ENCODE measurements at places on chromosomes 7 and 10.

DNA sequence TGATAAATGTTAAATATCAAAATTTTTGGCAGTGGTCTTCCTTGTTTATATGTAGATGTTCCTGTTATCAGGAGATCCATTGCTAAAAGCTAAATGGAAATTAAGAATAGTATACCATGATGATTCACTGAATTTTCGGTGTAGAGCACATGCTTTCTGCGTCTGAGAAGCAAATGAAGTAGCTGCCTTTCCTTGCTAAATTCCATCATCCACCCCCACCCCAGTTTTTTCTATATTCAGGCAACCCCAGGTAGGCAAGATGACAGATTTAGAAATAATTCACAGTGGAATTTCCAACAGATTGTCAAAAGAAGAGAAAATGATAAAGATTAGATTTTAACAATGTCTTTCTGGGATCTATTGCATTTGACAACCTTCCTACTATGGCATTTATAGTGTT is 231.9 kb downstream of the PLXDC2 start:
- DNase-seq = no peak

- no peak for DNase-seq
Observed at GRCh38 chr7:158596309-158596708, 8.7 kb upstream of the PTPRN2 start.

- no peak for DNase-seq
Observed at GRCh38 chr7:128357217-128357613, 4.3 kb downstream of the PRRT4 start.

GRCh38 chr10:128109707-128110106 is 16.5 kb downstream of the MKI67 start:
- no peak for DNase-seq

DNA sequence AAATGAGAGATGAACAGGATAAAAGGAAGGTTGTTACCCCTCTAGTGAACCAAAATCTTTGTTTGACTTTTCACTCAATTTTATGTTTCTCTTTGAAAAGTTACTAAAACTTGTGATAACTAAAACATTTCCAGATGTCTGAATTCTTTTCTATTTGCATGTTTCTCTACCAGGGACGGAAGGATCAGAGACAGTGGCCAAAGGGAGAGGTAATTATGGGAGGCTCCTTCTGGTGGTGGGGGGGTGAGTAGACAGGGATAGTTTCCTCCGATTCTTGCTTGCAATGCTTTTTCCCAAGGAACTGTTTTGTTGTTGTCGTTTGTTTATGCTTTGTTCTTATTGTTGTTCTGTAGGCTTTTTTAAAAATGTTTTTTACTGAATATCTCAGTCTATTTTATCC is 374.8 kb downstream of the INHBA start:
- DNase-seq = no peak

DNA sequence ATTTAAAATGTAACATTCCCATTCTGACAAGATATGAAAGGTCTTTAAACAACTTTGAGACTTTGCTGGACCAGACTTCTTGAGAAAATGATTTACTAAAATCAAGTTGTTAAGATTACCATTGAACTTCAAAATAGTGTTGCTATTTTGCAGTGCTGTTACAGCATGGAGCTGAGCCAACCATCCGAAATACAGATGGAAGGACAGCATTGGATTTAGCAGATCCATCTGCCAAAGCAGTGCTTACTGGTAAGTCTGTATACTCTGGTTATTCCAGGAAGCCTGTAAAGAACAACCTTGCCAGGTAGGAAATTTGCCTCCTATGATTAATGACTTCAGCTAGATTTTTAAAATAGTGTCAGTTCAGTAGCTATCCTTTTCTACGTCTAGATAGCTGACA is 18.8 kb downstream of the TNKS2 start:
- DNase-seq = no peak

DNA sequence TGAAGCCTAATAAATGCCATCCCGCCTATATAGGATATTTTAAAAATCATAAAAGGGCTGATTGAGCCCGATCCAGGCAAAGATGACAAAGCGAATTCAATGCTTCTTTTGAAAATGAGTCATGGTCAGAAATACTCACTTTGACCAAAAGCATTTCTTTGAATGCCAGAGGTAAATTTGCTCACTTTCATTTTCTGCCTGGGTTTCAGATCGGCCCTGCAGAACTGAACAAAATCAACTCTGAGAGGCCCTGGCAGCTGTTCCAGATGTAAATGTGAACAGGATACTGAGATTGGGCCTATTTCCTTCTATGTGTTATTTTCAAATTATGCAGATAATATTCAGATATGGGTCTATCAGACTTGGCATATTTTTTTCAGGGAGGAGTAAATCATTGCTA is 114.8 kb upstream of the ARID5B start:
- no peak for DNase-seq

DNA sequence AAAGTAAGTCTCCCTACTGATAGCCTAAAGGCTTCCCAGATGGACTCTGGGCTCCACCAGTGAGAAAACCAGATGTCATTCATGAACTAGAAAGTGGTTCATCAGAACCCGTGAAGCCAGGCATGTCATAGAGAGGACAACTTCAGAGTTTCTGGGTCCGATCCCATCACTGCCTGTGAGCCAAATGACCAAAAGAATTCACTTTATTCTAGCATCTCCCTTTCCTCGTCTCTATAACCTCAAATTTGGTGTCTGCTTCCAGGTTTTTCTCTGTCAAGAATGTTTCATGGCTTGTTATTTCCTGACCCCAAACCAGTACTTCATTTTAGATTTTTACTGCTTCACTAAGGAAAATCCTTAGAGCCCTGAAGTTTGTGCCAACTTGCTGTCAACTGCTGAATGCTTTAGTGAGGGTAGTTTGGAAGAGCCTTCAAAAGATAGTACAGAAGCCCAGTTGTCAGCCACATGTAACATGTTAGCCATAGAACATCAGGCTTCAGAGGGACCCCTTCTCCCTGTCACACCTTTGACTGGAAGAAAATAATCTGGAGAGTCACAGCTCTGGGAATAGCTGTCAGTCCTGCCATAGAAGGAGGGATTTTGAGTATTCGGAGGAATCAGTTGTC is 34.0 kb downstream of the ITGB8 start:
- no peak for DNase-seq

DNA sequence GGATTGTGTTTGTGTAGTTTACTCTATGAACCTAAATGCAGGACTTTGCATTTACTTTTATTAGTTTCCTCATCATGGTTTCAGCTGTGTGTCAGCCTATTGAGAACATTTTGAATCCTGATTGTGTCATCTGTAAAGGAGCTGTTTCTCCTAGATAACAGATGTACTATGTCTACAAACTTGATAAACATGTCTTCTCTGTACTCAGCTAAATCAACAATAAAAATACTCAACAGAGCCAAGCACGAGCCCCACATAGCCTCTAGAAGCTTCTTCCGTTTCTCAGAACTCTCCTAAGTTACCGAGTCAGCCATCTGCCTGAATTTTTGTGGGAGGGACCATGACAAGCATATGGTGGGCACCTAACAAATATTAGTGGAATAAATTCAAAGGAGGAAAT is 234.7 kb downstream of the SKAP2 start:
- DNase-seq = no peak

DNA sequence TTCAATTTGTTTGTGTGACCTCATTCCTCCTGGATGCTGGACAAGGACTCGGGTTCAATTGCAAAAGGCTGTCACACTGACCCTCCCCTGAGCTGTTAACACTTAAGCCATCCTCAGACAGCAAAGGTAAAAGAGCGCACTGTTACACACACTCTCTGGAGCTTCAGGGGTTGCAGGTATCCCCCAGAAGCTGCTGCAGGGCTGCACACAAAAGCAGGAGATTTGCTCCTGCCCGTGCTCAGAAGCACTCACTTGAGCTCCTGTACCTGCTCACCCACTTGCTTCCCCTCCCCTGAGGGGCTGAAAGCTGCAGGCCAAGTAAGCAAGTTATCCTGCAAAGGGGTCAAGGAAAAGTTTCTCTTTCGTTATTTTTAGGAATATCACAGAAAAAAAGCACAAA is 886.2 kb upstream of the ZWINT start:
- no peak for DNase-seq

DNA sequence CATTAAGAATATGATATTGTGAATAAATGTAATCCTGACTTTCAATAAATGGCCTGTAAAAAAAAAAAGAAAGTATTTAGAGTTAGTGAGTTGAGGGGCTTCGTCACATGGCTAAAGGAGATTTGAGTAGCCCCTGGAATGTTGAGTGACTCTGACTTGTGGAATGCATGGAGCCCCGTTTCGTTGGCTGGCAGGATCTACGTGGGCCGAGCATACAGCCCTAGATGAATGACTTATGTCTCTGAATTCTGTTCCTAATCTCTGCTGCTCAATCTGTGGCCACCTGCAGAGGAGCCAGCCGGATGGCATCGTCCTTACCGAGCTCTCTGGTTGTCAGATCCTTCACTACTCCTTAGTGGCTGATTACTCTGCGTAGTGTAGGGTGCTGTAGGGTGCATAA is 155.7 kb downstream of the MGMT start:
- no peak for DNase-seq

DNA sequence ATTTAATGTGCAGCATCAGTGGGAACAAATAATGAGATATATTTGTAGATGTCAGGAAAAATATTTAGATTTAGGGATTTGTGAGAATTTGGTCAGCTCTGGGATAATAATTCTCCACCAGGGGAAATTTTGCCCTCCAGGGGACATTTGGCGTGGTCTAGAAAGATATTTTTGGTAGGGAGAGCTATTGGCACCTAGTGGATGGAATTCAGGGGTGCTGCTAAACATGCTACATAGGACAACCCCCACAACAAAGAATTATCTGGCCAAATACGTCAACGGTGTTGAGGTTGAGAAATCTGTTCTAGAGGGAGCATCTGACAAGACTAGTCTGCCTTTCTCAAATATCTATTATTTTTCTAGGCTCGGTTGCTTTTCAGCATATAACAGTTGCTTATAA is 2.1 kb downstream of the ADK start:
- DNase-seq = no peak

GRCh38 chr10:122073508-122073907 is 84.5 kb downstream of the TACC2 start:
- DNase-seq = no peak

- no peak for DNase-seq
Observed at GRCh38 chr10:102670065-102670670, 25.9 kb downstream of the TRIM8 start.

- no peak for DNase-seq
Observed at GRCh38 chr10:30748152-30748973, 118.8 kb upstream of the LYZL2 start.

DNA sequence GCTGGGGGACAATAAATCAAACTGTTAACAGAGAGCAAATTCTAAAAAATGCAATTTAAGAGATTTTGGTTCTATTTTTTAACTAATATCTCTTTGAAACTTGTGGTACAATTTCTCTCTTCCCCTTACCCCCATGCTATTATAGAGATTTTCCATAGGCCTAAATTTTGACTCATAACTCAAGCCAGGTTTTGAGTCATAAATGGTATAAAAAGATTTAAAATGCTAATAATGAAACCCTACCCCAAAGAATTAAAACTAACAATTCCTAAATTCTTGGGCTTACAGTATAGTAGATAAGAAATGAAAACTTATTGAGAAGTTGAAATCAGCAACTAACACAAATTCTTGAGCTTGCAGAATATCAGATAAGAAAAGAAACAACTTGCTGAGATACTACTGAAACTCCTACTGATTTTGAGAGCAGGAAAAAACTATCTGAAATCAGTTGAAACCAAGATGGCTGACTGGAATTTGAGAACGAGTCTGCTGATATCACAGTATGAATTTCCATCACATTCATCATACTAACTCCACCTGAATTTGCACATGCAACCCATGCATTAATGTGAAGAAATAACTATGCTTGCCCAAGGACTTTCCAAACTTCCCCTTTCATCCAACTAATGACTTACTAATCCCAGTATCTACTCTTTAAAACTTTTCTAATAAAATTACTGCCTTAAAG is 36.3 kb downstream of the POT1 start:
- DNase-seq = no peak

DNA sequence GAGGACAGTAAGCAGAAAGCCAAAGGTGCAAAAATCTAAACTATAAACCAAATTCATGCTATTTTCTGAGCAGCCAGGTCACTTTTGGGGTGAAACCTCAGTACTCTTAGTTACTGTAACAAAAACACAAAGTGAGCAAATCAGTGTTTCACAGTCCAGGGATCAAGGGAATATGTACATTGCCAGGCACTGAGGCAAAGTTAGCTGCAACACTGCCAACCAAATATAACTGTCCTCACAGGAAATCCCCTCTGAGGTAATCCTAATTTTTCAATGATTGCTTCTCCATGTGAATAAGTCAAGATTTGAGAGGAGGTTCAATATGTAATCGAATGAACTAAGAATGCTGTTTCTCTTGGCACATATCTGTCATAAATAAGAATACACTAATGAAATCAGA is 229.7 kb downstream of the TSPAN12 start:
- DNase-seq = no peak

DNA sequence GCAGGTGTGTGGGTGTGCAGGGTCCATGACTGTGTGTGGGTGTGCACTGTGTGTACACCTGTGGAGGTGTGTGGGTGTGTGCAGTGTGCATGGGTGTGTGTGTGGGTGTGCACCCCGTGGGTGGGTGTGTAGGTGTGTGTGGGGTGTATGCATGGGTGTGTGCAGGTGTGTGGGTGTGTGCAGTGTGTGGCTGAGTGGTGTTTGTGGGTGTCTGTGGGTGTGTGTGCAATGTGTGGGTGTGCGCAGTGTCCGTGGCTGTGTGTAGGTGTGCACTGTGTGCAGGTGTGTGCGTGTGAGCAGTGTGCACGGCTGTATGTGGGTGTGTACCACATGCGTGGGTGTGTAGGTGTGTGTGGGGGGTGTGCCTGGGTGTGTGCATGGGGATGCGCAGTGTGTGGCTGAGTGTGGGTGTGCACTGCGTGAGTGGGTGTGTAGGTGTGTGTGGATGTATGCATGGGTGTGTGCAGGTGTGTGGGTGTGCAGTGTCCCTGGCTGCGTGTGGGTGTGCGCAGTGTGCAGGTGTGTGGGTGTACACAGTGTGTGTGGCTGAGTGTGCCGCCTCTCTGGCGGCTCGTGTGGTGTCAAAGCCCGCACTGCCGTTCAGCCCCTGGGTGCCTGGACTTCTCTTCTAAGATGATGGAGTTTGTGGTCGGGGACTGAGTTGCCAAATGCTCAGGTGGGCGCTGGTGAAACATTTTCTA is 208.3 kb downstream of the DNAJB6 start:
- no peak for DNase-seq

DNA sequence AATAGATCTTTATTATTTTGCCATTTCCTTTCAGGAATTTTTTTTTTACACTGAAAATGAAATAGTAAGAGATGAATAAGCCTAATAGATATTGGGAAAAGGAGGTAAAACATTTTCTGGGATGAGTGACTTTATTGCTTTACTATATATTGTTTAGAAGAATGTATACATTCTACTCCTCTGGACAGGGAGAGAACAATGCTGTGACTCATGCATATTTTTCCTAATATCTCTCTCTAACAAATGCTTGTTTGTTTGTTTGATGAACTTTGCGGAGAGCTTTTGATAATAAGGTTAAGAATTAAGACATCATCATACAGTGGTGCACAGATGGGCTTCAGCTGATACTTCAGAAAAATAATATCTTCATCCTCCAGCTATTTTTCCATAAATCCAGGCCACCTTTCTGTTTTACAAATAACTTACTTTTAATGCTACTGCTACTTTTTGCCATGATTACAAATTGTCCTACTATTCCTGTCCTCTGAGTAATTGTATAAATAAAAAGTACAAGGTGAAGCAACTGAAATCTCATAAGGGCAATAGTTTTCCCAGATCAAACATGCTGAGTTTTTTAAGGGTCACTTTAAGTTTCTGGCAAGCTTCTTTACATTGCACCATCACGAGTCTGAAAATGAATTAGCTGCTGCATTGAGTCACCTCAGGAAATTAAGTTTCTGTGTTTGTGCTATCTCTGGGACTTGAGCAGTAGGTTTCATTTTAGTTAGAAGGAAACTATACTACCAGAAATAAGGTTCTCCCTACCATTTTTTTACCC is 207.3 kb upstream of the POT1 start:
- DNase-seq = no peak

GRCh38 chr7:105496521-105496920 is 25.6 kb downstream of the PUS7 start:
- no peak for DNase-seq

Measured in effector memory CD4-positive, alpha-beta T cell (primary cell).